Suppressor macrophage treated with lipopolysaccharide for 1 hour (primary cell): ENCODE measurements at places on chromosomes 4 and X.

- no peak for DNase-seq
Measured at GRCh38 chr4:140668111-140668510, 88.1 kb downstream of the TBC1D9 start.

DNA sequence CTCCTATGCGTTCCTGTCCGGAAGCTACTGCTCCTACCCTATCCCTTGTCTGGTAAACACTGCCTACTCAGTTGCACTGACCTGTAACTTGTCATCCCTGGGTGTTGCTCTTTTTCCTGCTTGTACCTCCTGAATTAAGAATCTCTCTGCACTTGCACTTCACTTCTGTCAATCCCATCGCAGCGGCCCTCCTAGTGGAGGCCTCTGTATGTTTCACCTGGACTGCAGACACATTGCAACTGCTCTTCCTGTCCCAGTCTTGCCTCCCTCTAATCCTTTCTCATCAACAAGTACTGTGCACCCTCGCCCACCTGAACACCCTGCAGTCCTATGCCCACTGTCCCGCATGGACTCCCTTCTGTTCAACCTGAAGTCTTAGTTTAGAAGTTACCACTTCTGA, 8.0 kb downstream of the GK start:
- no peak for DNase-seq

GRCh38 chr4:168634276-168634802, 137.5 kb downstream of the PALLD start:
- no peak for DNase-seq

GRCh38 chr4:108649863-108650211, 562 bp upstream of the OSTC start:
- DNase-seq = no peak

GRCh38 chrX:112223391-112223790, 140.8 kb upstream of the TRPC5 start:
- no peak for DNase-seq

DNA sequence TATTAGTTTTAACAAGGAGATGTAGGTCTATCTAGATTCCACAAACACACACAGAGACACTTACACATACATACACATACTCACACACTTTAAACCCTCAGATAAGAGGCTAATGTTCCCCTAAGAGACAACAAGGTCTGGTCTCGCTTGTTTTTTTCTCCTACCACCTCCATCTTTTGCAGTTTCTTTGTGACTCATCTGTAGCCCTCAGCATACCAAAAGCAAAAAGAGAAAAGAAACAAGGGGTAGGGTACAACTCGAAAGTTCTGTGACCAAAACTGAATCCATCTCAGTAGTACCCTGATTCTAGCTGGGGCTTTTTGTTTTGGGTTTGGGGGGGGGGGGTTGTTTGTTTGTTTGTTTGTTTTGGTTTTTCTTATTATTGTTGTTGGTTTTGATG, 12.2 kb upstream of the EXOSC9 start:
- DNase-seq = no peak

DNA sequence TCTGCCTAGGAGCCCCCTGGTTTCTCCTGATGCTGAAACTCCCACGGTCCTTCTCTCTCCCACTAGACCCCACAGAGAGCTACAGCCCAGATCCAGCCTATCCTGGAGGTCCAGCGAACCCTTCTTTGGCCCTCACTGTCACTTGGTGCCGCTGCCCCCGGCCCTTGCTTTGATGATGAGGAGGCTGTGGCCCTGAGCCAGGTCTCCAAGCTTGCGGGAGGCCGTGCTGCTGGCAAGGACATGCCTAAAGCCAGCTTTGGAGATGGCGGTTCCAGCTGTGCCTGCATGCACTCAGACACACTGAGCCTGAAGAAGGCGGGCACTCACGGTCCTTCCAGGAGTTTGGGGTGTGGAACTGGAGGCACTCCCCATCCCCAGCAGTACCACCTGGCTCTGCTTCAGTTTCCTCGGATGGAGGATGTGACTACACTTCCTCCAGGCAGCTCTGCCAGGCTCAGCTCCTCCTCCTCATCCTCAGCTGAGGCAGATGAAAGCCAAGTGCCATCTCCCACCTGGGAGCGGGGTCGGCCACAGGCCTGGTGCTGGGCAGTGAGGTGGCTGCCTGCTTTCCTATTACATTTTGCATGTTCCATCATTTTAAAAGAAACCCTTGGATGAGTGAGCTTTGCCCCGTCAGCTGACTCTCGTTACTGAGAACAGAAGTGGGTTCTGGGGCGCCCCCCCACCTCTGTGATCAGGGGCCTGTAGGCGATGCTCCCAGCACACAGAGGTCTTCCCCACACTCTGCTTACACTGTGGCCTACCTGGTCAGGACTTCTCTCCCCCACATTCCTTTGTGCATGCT, 9.0 kb downstream of the TNIP2 start:
- DNase-seq = peak; percentile 10

GRCh38 chr4:8355864-8356565, 84.5 kb downstream of the ACOX3 start:
- no peak for DNase-seq

DNA sequence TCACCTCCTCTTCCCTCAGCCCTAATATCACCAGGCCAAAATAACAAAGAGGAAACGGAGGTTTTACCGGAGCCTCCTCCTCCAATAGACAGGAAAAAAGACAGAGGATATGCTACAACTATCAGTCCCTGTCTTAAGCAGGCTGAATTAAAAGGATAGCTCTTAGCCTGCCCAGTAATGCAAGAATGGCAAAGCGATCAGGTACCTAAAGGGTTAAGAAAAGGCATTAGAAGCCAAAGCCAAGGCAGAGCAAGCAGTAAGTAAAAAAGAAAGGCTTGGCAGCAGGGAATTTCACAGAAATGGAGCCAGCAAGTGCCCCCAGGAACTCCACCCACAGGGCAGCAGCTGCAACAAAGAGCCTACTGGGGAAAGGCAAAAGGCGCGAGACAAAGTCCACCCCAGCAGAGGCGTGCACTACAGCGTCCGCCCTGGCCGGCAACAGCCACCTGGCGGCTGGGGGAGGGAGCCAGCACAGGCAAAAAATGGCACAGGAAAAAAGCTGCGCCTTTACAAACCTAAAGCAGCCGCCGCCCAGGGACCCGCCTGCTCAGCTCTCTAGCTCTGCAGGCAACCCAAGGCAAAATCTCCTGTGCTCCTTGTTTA, 220.6 kb upstream of the ZC4H2 start:
- DNase-seq = no peak

GRCh38 chrX:136865270-136866158, 15.0 kb downstream of the RBMX start:
- no peak for DNase-seq

DNA sequence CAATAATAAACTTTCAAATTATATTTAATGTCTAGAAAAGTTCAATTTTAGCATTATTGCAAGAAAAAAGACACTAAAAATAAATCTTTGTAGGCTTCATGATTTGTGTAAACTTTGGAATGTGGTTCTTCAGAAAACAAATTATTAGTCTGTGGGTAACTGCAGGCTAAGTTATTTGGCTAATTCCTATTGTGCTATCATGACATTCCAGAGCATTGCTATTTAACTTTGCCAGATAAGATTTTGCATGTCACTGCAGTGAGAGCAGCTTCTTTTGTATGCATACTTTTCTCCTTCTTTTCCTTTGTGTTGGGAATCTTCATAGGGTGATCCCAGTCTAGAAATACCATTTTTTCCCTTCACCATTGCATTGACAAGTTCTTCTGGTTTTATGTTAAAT, 130.0 kb downstream of the AWAT2 start:
- no peak for DNase-seq

GRCh38 chr4:14225688-14226207, 598.2 kb upstream of the BOD1L1 start:
- DNase-seq = no peak

GRCh38 chrX:68693481-68694434, 46.3 kb downstream of the STARD8 start:
- DNase-seq = peak; percentile 85

DNA sequence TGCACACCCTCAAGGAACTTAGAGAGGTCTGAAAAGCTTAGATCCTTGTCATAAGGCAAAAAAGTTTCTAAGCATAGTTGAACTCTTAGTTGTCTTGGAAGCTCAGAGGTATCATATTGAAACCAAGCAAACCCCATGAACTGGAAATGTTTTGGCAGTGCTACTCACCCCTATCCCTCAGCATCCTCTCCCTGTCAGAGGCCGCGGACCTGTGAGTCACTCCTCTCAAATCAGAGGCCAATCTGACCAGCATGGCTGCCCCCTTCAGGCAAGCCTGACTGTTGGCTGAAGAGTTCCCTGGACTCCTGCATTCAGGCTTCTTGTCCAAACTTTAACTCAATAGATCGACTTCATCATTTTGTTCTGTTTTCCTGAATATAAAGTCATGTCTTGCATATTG, 69.4 kb downstream of the KCNIP4 start:
- DNase-seq = no peak
